MG63 (cell line): ENCODE measurements at places on chromosomes 1 and 21. TPM values are rescaled to one million over a fixed set of nuclear protein-coding genes. Genes with fewer than 3 reads are reported as not detected.

GRCh38 chr21:25916226-25916625 is 181.5 kb downstream of the GABPA start:
- no peak for DNase-seq

The YARS1 gene
- total RNA-seq, result 95.0 and 160 TPM in 2 replicates

The OR2T29 gene
- total RNA-seq, result not detected in 2 replicates

- DNase-seq, result no peak
Measured at GRCh38 chr1:156422602-156423091, 53.6 kb downstream of the RHBG start.

DNA sequence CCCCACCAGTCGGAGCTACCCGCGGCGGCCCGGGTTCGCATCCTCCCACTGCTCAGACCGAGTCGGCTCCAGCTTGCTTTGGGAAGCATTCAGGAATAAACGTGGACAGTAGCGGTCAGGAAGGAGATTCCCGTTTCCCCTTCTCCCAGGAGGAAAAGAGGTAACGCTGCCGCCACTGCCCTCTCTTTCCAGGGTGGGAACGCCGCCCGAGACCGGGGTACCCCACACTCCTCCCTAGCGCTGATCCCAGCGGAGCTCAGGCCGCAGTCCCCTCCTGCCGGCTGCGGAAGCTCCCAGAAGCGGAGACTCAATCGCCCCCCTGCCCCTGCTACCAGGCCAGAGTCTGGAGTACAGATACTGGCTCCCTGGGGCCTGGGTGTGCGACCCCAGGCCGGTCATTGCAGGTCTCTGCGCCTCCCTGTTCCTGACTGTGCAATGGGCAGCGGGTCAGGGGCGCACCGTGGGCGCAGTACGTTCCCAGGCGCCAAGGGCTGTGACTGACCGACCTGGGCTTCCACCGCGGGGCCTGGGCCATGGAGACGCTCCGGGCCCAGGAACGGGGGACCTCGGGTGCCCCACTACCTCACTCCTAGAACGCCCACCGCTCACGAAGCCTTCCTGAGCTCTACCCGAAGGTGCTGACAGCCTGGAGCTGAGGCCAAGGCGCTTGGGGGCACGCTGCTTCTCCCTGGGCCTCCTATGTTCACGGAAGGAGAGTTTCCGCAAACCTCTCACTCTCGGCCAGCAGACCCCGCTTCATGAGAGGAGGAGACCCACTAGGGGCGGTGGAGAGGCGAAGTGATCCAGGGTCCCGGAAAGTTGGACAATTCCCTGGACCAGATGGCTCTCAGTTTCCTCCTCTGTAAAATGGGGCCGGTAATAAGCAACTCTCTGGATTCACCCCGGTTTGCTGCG is 7.8 kb downstream of the DMRTA2 start:
- no peak for DNase-seq

The PBXIP1 gene
- 6.9 and 16.0 TPM in 2 replicates for total RNA-seq

The HEYL gene
- total RNA-seq, result 0.10 and 1.0 TPM in 2 replicates

GRCh38 chr1:210144736-210145135 is 87.9 kb upstream of the SERTAD4 start:
- DNase-seq, result no peak

DNA sequence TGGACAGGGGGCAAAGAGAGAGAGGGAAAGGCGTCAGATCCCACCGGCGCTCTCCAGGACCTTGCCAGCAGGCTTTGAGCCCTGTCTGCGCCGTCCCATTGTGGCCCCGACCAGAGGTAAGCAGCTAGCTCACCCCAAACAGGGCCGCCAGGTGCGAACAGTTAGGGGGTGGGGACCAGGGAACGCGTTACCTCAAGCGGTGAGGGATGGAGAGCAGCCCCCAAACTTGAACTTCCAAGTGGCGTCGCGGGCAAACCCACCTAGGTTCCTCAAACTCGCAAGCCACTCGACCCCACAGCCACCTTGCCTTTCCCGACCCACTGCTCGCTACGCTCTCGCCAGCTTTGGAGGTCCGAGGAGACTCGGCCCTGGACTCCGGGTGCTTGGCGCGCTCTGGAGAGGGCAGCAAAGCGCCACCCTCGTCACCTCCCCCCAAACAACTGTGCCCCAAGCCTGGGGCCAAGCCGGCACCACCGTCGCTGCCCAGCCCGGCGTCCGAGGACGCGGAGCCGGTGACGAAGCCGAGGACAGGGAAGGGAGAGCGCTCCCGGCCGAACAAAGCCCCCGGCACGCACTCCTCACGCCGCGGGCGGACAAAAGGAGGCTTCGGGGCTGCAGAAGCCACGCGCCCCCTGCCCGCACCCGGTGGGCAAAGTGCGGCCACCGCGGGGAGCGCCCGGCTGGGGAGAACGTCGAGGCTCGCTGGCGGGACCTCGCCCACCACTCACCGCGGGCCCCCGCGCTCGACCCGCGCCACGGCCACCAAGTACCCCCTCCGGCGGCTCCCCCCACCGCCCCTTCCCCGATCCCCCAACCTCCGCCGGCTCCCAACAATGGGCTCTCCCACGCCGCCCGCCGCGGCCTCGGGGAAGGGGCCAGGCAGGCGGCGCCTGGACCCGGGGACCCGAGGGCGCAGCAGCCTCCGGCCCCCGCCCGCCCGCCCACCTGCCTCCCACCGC is 976 bp downstream of the SSBP3 start:
- no peak for DNase-seq

DNA sequence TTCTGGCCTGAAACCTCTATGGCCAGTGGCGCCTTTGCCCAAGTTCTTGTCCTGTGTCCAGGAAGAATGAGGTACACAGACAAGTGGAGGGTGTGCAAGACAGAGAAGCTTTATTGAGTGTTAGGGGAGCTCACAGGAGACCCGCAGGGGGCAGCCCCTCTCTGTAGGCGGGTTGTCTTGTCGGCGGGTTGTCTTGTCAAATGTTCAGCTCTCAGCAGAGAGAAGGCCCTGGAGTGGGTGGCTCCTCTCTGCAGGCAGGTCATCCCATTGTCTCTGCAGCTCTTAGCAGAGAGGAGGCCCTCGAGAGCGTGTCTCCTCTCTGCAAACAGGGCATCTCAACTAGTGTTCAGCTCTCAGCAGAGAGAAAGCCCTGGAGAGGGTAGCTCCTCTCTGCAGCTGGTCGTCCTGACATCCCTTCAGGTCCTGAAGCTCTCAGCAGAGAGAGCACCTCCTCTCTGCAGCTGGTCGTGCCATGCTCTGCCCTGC is 11.0 kb downstream of the COL6A2 start:
- DNase-seq, result no peak

GRCh38 chr1:159707472-159708260 is 6.7 kb downstream of the CRP start:
- no peak for DNase-seq

- no peak for DNase-seq
Measured at GRCh38 chr1:105909811-105910210, 1146.7 kb upstream of the PRMT6 start.

DNA sequence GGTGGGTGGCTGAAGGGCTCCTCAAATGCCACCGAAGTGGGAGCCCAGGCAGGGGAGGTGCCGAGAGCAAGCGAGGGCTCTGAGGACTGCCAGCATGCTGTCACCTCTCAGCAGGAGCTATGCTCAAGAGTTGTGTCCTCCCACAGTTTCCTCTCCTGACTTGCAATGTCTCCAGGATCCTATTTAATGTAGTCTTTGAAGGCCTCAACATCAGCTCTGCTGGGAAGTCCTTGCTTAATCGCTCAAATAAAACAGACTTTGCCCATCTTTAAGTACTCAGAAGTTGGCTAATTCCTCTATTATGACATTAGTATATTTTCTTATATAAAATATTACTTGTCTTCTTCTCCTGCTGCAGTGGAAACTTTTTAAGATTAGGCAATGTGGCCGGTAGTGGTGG is 154.2 kb upstream of the NRIP1 start:
- DNase-seq, result no peak

DNA sequence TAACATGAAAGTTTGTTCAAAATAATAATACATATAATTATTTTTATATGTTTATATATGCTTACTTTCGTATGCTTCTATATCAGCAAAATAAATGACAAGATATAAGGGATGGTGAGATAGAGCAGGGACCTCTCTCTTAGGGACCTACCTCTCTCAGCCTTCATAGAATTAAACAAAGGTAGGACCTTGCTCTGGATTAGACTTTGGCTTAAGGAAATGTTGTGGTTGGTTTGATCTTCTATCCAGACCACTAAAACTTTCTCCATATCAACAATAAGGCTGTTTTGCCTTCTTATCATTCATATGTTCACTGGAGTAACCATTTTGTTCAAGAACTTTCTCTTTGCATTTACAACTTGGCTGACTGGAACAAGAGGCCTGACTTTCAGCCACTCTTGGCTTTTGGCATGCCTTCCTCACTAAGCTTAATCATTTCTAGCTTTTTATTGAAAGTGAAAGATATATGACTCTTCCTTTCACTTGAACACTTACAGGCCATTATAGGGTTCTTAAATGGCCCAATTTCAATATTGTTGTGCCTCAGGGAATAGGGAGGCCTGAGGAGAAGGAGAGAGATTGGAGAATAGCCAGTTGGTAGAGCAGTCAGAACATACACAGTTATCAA is 14.4 kb downstream of the FRRS1 start:
- DNase-seq, result no peak

GRCh38 chr1:180560868-180561600 is 2.3 kb downstream of the OVAAL start:
- DNase-seq, result no peak

- no peak for DNase-seq
Measured at GRCh38 chr1:196059210-196059609, 549.0 kb downstream of the KCNT2 start.

The SUSD4 gene
- 3.7 and 5.1 TPM in 2 replicates for total RNA-seq

The TBX15 gene
- 6.5 and 9.7 TPM in 2 replicates for total RNA-seq

The BMP8A gene
- total RNA-seq, result not detected in 2 replicates

GRCh38 chr1:81682490-81682889 is 118.2 kb upstream of the ADGRL2 start:
- DNase-seq, result no peak

The NPR1 gene
- 0.33 TPM in 1 of 2 replicates, not detected in the other for total RNA-seq

DNA sequence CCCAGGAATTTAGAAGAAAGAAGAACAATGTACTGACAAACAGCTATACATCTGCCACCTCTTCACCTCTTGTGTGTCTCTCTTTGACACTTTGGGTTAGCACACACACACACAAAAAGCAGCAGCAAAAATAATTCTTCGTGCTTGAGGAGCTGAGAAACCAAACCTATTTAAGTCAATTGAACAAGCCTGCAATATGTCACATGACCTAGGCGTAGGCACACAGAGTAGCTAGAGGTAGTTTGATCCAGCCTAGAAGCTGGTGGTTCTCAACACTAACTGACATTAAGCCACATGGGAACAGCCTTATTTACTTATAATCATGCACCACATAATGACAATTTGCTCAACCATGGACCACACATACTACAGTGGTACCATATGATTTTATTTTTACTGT is 32.3 kb downstream of the RRAGC start:
- DNase-seq, result no peak

GRCh38 chr1:15524283-15525049 is 451 bp upstream of the CASP9 start:
- DNase-seq, result peak; percentile 97

DNA sequence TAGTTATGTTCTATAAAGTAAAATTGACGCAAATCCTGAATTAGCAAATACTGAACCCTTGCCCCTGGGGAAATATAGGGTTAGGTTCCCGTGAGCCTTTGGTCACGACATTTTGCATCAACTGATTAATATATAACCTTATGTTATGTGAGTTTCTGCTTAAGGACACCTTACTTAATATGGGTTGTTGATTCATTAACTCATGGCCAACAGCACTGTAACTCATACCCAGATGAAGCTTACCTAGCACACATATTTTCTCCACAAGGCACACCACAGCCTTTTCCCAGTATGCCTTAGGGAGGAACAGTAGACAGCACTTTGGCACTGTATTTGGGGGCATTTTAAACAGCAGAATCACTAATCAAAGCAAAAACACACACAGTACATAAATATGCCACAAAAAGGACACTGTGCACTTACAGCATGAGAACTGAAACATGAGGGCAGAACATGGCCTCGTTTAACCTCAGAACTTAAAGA is 15.1 kb downstream of the INAVA start:
- DNase-seq, result no peak

DNA sequence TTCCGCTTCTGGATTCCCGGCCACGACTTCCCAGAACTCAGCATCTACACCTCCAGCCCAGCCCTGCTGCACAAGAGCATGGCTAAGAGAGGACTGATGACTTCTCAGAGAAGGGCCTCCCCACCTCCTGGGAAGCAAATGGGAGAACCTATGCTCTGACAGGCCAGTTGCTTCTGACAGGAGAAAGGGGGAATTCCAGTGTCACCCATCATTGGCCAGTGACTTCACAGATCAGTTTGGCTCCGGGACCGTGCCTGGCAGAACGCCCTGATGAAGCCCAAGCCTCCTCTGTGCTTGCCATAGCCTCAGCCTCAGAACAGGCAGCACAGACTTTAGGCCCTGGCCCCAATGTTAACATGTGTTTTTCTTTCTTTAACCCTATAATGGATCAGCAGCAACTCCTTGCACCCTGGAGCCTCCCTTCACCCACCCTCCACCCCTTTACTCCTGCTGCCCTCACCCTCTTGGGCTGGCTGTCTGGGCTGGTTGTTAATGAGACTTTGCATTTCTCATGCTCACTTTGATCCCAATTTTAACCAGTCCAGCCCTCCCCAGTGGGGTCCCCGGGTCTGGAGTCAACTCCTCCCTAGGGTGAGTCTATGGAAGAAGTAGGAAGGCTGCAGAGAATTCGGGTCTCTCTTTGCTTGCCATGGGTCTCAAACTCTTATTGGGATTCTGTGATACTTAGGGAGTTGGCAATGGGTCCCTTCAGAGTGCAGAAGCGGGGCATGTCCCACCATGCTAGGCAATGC is 42.7 kb upstream of the SLC30A1 start:
- peak; percentile 62 for DNase-seq

The MPL gene
- total RNA-seq, result not detected in 2 replicates

The OR2G6 gene
- total RNA-seq, result not detected in 2 replicates

GRCh38 chr1:64476251-64476952 is 6.5 kb downstream of the CACHD1 start:
- DNase-seq, result peak; percentile 48

The OTUD3 gene
- 3.5 and 4.1 TPM in 2 replicates for total RNA-seq

GRCh38 chr1:42951588-42951987 is 7.1 kb downstream of the SLC2A1 start:
- DNase-seq, result no peak

The OLFM3 gene
- total RNA-seq, result not detected in 2 replicates

DNA sequence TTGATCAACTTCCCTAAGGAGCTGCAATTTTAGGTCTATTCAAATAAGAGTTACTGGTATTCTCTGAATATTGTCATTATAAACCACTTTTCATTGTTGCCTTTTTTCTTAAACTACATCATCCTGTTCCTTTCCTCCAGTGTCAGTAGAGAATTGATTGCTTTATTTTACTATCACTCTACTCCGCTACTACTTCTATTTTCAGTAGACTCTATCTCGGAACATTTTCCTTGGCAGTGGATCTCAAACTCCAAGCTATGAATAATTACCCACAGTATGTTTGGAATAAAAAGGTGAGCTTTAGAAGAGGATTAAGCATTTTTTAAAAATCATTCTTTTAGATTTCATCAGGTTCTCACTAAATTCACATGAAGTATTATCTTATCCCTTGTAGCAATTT is 224.9 kb downstream of the GREM2 start:
- DNase-seq, result no peak

GRCh38 chr1:212060632-212061472 is 25.3 kb downstream of the DTL start:
- no peak for DNase-seq

The NEGR1 gene
- 0.23 and 0.62 TPM in 2 replicates for total RNA-seq

The B4GALT3 gene
- 20.5 and 25.7 TPM in 2 replicates for total RNA-seq

- DNase-seq, result no peak
Measured at GRCh38 chr1:161131523-161132409, 701 bp downstream of the DEDD start.

The C1QTNF12 gene
- total RNA-seq, result 0.26 TPM in 1 of 2 replicates, not detected in the other

- DNase-seq, result no peak
Measured at GRCh38 chr1:27600498-27601175, 3.3 kb downstream of the AHDC1 start.
